Activated T-cell treated with anti-CD3 and anti-CD28 coated beads, Interleukin-2, amount 50 U/mL, for 72 hours (primary cell): ENCODE measurements at places on chromosomes 1 and 21.
A peak's percentile ranks its signal among the peaks of the same experiment; 100 is the strongest.

GRCh38 chr1:179873438-179873851, 4.2 kb downstream of the TOR1AIP2 start:
- DNase-seq: no peak

GRCh38 chr1:195965036-195965435, 643.2 kb downstream of the KCNT2 start:
- DNase-seq: no peak

DNA sequence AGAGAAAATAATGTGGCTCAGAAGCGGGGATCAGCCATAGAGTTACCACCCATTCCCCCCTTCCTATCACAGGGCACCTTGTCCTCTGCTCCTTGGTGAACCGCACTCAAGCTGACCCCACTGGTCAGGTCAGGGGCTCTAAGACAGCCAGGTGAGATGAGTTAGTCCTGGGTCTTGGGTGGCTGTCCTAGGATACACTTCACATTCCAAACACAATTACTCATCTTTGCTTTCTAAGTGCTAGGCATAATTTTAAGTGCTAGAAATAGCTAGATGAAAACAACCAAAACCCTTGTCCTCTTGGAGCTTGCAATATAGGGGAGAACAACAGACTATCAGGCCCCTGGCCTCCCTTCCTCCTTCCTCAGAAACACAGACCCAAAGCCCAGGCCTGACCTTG, 7.8 kb upstream of the MUTYH start:
- DNase-seq: no peak

GRCh38 chr21:37575580-37575979, 209.0 kb downstream of the DYRK1A start:
- no peak for DNase-seq

DNA sequence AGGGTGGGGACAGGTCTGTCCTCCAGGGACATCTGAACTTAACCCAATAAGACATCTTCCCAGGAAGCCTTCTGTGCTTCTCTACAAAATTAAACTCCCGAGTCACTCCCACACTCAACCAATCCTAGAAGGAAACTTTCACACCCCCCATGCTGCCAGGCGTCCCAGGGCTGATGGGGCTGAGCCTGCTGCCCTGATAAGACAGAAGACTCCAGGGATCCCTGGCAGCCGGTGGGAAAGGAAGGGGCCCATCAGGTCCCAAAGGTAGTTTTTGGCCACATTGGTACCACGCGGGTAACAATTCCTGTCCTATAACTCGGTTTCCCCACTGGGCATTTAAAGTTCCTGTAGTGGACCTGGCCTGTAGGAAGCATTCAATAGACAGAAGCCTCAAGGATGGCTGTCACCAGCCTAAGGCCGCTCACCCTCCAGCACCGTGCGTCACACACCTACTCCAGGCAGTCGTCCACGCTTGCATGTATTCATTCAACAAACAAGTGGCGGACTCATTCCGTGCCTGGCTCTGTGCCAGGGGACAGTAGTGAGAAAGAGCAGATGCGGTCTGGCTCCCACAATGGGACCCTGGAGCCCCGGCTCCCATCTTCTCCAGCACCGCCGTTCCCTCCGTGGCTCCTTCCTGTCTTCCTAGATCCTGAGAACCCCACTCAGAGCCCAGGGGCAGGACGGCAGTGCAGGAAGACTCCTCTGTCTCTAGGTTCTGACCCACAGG, 465.2 kb downstream of the NPHP4 start:
- no peak for DNase-seq

GRCh38 chr21:37375866-37376574, 9.4 kb downstream of the DYRK1A start:
- DNase-seq: no peak

DNA sequence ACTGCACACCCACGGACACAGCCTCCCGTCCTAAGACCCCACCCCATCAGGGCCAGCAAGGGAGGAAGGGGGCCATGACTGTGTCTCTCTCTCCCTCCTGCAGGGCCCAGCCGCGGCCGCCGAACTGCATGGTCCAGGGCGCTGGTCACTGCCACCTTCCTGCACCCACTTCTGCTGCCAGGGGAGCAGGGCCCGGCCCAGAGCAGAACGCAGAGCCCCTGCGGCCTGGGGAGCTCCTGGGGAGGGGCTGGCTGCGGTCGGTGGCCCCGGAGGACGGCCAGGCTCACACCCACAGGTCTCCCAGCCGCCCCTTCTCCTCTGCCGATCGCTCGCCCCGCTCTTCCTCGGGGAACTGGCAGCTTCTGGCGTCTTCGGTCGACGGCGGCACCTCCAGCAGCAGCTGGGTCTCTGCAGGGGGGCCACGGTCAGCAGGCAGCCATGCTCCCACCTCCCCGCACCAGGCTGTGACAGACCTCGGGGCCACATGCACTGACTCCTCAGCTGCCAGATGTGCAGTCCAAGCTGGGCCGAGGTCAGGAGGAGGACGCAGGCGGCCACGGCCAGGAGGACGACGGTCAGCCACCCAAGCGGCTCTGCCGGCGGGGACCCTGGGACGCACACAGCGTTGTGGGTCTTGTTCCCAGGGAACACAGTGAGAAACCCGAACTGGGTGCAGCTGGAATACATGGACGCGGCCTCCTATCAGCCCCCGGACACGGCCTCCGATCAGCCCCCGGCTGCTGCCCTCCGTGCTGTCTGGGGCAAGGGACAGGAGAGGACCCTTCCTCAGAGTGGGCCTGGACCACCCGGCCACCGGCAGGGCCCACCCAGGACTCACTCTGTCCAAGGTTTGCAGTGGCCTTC, 2.6 kb downstream of the TNFRSF18 start:
- no peak for DNase-seq

- no peak for DNase-seq
Observed at GRCh38 chr1:116404699-116405098, 31.7 kb downstream of the ATP1A1 start.

GRCh38 chr1:89719502-89720306, 86.8 kb downstream of the LRRC8C start:
- DNase-seq: peak; percentile 34

DNA sequence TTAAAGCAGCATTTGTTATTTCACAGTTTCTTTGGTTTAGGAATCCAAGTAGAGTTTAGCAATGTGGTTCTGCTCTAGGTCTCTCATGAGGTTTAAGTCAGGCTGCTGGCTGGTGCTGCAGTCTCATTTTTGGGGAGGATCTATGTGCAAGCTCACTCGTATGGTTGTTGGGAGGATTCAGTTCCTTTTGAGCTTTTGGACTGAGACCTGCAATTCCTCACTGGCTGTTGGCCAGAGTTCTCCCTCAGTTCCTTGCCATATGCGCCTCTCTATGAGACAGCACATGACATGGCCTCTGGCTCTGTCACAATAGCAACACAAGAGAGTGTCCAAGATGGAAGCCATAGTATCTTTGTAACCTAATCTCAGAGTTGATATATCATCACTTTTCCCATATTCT, 91.0 kb downstream of the OLFML2B start:
- no peak for DNase-seq

- no peak for DNase-seq
Observed at GRCh38 chr1:117336088-117336817, 31.0 kb upstream of the MAN1A2 start.
